ENCODE measurements at places on chromosomes 13 and 19. TPM values are rescaled to one million over a fixed set of nuclear protein-coding genes. Genes with fewer than 3 reads are reported as not detected.

GRCh38 chr13:107518292-107518691, 697.0 kb downstream of the LIG4 start:
- DNase-seq, result peak; percentile 11
- H3K27ac ChIP-seq, result no peak overlapping the region
- no peaks in the 10 kb centered on the region for H3K36me3 ChIP-seq
- H3K27me3 ChIP-seq, result no peaks in the 10 kb centered on the region
- H3K4me1 ChIP-seq, result no peaks in the 10 kb centered on the region

TPTE2 gene
- 0.09 TPM for total RNA-seq

KLK10 gene
- total RNA-seq, result not detected

ETFB gene
- total RNA-seq, result 50.1 TPM

- no peak overlapping the region for H3K27ac ChIP-seq
- H3K27me3 ChIP-seq, result peaks cover 89% of the 10 kb centered on the region
- peaks cover 27% of the 10 kb centered on the region for H3K4me1 ChIP-seq
- H3K36me3 ChIP-seq, result no peaks in the 10 kb centered on the region
- H3K4me3 ChIP-seq, result no peak overlapping the region
- no peak for DNase-seq
Measured at GRCh38 chr13:99972190-99972731, 694 bp upstream of the ZIC5 start.
